ENCODE measurements at places on chromosomes 7 and 10.

- DNase-seq = no peak
These were observed 165.5 kb downstream of the MDFIC start for GRCh38 chr7:115087437-115087836.

GRCh38 chr7:47500103-47500563 is 81.8 kb downstream of the TNS3 start:
- no peak for DNase-seq

- no peak for DNase-seq
These were observed 81.7 kb downstream of the CSTF2T start for GRCh38 chr10:51617576-51618235.

DNA sequence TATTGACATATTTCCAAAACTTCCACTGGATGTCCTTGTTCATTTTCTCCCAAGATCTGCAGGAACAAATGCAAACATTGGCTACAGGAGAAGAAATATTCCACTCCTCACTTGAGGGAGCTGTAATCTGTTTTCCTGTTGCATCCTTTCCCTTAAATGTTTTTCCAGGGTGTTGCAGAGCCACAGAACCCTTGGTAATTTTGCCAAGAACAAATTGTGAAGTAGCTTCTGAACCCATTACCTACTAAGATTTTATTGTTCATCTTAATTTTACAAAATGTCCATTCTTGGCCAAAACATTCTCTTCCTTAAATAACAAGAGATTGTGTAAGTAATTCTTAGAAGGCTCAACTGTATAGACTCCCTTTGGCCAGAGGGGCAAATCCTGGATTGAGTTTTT is 177.0 kb downstream of the GNAT3 start:
- no peak for DNase-seq

GRCh38 chr10:70595566-70596016 is 7.0 kb downstream of the PRF1 start:
- no peak for DNase-seq

DNA sequence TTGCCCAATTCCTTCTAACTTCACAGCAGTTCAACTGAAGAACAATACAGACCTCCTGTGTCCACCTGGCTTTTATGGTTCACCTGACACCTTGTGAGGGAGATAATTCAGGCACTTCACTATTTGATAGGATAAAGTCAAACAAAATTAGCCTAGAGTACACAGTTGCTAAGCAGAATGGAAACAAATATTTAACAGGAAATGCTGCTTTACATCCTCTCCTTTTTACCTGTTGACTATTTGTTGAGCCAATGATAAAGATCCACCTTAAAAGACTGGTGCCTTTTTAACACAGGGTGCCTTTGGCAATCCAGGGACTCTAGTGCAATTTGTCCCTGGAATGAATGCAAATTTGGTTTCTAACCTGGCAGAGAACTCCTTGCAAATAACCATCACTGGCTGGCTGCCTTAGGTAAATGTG is 39.8 kb downstream of the ITPRID1 start:
- DNase-seq = peak; percentile 87

DNA sequence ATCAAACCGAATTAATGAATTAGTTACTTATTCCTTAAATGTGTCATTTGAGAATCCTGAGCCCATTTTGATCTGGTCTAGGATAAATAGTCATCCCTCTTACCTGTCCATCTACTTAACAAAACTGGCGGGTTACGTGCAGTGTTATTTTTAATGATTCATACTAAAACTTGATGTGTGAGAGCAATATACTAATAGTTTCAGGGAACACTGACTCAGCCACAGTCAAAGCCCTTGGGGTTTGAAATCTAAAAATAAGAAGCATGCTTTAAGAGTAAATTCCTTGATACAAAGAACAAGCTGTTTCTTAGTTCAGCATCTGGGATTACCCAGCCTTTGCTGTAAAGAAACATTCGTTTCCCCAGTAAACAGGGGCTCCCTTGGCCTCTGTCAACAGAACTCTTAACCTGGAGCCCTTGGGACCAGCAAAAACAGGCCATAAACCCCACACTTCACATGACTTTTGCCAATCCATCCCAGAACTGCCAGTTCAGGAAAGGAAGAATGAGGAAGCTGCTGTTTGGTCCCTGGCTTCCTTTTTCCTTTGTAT is 370.6 kb upstream of the IGFBP3 start:
- DNase-seq = no peak

GRCh38 chr7:104973909-104974415 is 40.0 kb upstream of the KMT2E start:
- DNase-seq = no peak

GRCh38 chr10:60389413-60390025 is at the start of gene ANK3:
ANK3 (minus strand) TSS chr10:60389875; CDS start chr10:60389538, 337 bp downstream.
- DNase-seq = peak; percentile 39

GRCh38 chr10:77036993-77037734 is 600.4 kb downstream of the KCNMA1 start:
- DNase-seq = peak; percentile 39

- no peak for DNase-seq
These were observed 265.1 kb upstream of the ZNF32 start for GRCh38 chr10:43913676-43914235.

- DNase-seq = peak; percentile 83
These were observed 498 bp upstream of the ST7 start for GRCh38 chr7:116952635-116953371.

DNA sequence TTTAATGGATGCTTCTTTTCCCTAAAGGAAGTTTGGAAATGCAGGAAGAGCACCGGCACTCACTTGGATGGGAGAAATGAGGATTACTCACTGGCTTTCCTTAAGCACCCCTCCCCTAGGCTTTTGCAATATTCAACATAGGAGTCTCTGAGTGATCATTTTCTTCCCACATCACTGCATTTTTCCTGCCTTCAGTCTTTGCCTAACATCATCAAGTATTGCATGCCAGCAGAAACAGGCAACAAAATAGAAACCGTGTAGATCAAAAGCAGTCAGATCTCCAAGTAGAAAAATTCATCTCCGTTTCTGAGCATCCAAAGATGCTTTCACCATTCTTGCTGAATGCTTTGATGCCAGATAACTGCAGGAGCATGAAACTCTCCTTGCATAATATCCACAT is 119.9 kb downstream of the ADCYAP1R1 start:
- DNase-seq = no peak

DNA sequence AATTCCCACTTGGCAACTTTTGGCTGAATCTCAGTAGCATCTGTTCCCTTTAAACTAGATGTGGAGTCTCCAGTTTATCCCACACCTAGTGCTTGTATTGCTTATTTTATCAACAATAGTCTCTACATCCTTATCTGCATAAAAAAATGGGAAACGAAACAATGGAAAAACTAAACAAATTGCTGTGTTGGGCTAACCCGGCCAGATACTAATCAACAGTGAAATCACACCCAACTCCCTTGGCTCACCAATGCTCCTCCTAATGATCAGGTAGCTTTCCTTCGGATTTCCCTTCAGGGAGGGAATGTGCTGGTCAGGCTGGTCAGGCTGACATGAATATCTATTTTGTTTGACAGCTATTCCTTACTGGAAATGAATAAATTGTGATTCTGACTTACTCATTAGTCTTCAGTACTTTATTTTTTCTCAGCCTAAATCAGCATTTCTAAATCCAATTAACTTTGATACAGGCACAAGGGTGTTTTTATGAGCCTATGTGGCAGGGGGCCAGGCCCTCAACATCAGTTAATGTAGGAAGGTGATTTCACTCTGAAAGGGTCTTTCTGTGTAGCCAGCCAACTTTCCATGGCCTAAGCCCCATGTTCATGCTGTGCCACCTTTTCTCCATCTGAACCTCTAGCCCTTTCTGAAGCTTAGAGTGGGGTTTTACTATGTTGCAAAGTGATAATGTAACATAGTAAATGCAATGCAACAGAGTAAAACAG is 170.5 kb upstream of the NPSR1 start:
- peak; percentile 86 for DNase-seq

DNA sequence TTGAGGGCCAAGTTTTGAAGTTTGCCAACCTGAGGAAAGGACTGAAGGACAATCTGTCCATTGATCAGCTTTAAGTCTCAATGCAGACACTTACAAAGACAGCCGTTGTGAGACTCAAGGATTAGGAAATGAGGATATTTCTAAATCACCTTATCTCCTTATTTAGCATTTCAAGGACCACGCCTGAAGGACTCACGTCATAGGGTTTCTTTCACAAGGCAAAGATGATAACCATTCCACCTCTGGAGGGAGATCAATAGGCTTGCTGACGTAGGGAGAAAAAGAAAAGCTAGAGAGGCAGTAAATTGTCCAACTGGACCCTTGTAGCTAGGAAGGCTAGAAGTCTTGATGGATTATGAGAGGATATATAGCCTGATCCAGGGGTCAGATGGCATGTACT is 3.3 kb upstream of the ASB4 start:
- DNase-seq = no peak

GRCh38 chr10:126110489-126111180 is 214.3 kb downstream of the FANK1 start:
- DNase-seq = no peak

- no peak for DNase-seq
These were observed 245.0 kb upstream of the SORCS1 start for GRCh38 chr10:107409522-107409921.

DNA sequence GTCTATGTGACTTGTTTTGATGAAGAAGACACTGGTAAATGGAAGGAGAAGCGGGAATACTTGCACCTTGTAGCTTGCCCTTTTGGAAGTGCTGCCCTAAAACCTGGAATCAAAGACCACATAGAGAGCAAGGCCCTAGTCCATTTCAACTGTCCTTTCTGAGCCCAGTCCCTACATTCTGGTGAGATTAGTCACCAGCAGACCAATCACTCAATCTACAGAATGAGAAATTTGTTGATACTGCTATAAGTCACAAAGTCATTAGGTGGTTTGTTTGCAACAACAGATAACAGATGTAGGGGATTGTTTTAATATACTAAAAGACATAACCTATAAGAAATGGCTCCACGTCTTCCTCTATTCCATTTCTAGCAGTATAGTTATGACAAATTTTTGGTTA is 33.6 kb downstream of the WASL start:
- no peak for DNase-seq

GRCh38 chr7:142626420-142627035 is 122.7 kb upstream of the PRSS1 start:
- DNase-seq = peak; percentile 8

GRCh38 chr7:2278026-2278425 is 36.0 kb downstream of the NUDT1 start:
- DNase-seq = no peak

- DNase-seq = no peak
These were observed 177.0 kb downstream of the REEP3 start for GRCh38 chr10:63697956-63698786.

DNA sequence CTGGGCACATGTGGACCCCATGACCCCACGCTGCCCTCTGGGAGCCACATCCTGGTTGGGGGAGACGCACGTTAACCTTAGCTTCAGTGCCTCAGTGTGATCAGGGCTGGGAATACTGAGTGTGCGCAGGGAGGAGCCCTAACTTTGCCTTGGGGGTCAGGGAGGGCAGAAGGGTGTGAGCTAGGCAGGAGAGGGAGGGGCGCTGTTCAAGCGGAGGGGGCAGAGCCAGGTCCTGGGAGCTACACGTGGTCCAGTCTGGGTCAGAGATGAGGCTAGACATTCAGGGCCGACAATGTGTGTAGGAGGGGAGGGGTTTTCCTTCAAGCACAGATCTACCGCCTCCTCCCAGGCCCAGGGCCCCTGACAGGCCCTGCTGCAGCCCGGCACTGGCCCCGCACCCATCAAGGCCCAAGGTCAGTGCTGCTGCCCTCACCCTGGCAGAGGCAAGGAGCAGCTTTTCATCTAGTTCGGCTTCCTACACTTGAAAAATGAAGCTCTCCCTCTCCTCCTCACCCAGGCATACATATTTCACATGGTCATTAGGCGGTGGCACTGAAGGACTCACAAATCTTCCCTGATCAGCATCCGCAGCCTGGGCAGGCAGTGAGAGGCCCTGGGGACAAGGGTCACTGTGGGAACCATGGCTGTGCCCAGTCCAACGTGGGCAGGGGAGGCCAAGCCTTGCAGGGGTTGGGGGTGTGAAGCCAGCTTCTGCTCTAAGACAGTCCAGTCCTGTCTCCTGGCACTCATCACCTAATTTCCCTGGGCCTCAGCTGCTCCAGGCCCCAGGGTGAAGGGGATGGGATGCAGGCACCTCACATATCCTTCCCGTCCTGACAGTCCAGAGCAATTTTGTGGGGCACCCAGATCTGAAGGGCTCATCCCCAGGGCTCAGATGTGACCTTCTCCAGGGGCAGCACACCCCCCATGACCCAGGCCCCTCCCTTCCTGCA is 47.3 kb downstream of the C10orf105 start:
- no peak for DNase-seq

DNA sequence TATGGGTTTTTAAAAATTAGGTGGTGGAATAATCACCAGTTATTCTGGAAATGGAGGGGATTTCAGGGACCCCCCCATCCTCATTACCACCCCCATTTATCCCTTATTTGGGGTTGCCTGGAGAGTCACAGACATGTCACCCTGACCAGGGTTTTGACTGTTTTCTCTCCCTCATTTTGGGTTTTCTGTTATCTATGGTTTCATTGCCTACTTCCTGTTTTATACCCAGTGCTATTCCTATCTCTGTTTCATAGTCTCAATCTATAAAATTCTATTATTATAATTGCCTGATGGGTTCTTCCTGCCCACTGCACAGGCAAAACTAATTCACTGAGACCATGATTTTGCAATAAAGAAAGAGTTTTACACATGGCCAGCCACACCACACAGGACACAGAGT is 15.9 kb upstream of the FAM221A start:
- no peak for DNase-seq

DNA sequence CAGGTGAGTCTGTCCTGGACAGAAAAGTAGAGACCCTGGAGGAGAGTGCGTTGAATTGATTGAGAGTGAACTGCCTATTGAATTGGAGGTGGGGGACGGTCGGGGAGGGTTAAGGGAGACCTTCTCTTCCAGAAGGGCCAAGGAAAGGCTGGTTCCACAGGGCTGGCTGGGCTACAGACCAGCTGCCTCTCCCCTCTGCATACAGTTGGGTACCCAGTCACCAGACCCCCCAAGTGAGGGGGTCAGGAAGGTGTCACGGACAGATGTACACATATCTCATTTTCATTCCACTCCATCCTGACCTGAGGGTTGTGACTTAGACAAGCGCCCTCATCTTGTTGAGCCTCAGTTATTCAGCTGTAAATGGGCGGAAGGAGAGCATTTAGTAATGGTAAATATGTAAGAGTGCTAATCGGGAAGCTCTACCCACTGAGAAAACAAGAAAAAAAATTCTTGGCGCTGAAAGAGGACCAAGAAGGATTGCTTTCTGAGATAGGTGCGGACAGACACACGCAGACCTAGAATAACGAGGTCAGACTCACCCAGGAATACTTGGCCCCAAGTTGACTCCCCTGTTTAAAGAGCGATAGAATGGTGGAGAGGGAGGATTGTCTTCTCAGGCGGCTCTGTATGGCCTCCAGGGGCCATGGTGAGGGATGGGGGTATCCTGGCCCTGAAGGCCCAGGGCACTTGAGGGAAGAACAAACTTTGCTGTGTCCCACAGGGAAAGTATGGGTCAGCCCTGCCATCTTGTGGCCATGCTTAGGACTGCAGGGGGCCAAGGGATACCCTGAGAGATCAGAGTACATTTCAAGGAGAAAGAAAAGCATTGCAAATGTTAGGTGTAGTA is 7.2 kb upstream of the MBL2 start:
- no peak for DNase-seq

DNA sequence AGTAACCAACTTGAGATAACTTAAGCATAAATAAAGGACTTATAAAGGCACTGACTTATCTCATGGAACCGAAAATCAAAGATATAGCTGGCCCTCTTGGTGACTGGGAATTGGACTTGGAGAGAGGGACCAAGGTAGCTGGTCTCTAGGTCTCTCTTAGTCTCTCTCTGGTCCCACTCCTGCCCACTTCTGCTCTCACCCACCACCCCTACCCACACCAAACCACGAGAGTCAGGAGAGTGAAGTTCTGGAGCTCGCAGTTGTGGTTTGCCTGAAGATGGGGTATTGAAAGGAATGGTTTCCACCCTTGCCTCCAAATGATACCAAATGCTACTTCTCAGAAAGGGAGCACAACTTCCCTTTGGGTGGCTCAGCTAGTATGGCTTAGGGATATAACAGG is 216.3 kb downstream of the LRMDA start:
- DNase-seq = no peak
